Prostate gland (tissue), 2 donors: ENCODE measurements at places on chromosomes 4 and X. TPM values are rescaled to one million over a fixed set of nuclear protein-coding genes. Genes with fewer than 3 reads are reported as not detected.

DNA sequence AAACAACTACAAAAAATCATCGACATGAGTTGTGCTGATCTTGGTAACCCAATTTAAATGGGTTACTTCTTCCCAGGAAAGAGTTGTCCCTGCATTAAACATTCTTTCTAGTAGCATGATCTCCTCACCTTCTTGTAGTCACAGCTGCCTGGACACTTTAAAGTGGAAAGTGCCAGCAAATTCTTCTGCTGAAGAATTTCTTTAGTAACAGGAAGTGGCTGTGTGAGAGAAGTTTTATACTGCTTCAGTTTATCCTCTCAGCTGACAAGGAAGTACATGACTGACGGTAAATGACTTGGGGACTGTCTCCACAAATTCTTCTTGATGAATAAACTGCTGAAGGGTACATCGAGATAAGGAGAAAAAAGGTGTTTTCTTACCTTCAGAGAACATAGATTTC is 18.2 kb upstream of the TNIP3 start:
- no peaks in the 10 kb centered on the region for H3K27me3 ChIP-seq
- no peak overlapping the region for H3K27ac ChIP-seq
- H3K4me3 ChIP-seq: no peak overlapping the region
- no peaks in the 10 kb centered on the region for H3K4me1 ChIP-seq

- H3K4me3 ChIP-seq: no peak overlapping the region
- no peaks in the 10 kb centered on the region for H3K36me3 ChIP-seq
- no peaks in the 10 kb centered on the region for H3K27me3 ChIP-seq
- peak; percentile 4 for DNase-seq
- no peak overlapping the region for H3K27ac ChIP-seq
These were observed 27.2 kb downstream of the HTR2C start for GRCh38 chrX:114611018-114611619.

DNA sequence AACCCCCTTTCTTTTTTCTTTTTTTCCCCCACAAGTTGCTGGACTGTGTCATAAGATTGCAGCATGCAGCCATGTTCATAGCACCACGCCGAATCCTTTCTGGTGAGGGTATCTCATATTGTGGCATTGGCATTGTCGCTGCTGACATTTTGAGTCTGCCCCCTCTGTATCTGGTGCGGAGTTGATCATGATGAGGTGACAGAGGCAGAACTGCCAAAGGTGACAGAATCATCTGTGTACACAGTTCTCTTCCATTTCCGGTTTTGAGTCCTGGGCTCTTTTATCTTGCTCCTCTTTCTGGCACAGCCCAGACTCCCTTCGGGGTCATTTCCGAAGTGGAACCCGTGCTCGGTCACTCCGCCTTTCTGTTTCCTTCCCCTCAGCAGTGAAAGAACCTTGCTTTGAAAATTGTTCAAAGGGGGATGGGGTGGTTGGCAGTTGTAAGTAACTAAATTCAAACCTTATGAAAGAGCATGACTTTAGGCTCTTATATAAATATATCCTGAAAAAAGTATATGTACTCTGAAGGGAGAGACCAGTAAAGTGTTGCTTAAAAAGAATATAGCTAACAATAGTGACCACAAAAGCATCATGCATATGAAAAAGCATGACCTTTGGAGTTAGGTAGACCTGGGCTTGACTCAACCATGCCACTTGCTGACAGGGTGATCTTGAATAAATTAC is 55.0 kb upstream of the BMP2K start:
- no peaks in the 10 kb centered on the region for H3K27me3 ChIP-seq
- H3K27ac ChIP-seq: no peak overlapping the region
- no peak for DNase-seq
- H3K36me3 ChIP-seq: no peaks in the 10 kb centered on the region
- no peaks in the 10 kb centered on the region for H3K4me1 ChIP-seq

GRCh38 chr4:127118681-127119080 is 514.1 kb upstream of the INTU start:
- H3K27me3 ChIP-seq: no peaks in the 10 kb centered on the region
- no peak for DNase-seq
- H3K36me3 ChIP-seq: no peaks in the 10 kb centered on the region
- H3K4me3 ChIP-seq: no peak overlapping the region

GRCh38 chr4:138864961-138865720 is 150.4 kb upstream of the NOCT start:
- H3K4me1 ChIP-seq: no peaks in the 10 kb centered on the region
- H3K36me3 ChIP-seq: no peaks in the 10 kb centered on the region
- H3K4me3 ChIP-seq: no peak overlapping the region

GRCh38 chr4:68581383-68582338 is 5.5 kb upstream of the UGT2B17 start:
- no peak for DNase-seq
- no peaks in the 10 kb centered on the region for H3K27me3 ChIP-seq
- H3K4me3 ChIP-seq: no peak overlapping the region
- H3K4me1 ChIP-seq: no peaks in the 10 kb centered on the region
- H3K27ac ChIP-seq: no peak overlapping the region

- DNase-seq: no peak
- H3K4me3 ChIP-seq: no peak overlapping the region
- H3K27me3 ChIP-seq: no peaks in the 10 kb centered on the region
- H3K36me3 ChIP-seq: no peaks in the 10 kb centered on the region
These were observed 31.6 kb upstream of the PPP1R2C start for GRCh38 chrX:42809569-42809968.

- no peaks in the 10 kb centered on the region for H3K27me3 ChIP-seq
- no peaks in the 10 kb centered on the region for H3K4me1 ChIP-seq
- no peak overlapping the region for H3K27ac ChIP-seq
- H3K4me3 ChIP-seq: no peak overlapping the region
- no peak for DNase-seq
These were observed 19.4 kb downstream of the MTTP start for GRCh38 chr4:99593781-99594641.

DNA sequence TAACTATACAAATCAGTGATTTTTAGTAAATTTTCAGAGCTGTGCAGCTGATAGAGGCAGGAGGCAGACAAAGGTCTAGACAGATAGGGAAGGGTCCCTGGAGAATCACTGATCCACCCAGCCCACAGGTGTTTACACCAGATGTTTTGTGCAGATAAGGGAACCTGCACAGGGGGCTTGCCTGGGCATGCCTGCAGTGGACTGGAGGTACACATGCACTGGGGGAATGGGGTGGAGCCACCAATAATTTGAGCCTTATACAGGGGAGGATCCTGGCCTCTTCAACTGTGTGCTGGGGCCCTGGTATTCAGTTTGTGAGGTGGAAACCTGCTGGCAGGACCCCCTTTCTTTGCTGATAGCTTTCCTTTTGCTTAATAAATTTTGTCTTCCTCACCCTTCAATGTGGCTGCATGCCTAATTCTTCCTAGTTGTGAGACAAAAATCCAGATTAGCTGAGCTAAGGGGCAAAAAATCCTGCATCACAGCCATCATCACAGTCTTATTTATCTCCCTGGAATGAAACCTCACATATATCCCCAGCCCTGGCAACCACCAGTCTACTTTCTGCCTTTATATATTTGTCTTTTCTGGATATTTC is 102.8 kb downstream of the KDM6A start:
- no peak overlapping the region for H3K27ac ChIP-seq
- no peaks in the 10 kb centered on the region for H3K4me1 ChIP-seq
- no peak overlapping the region for H3K4me3 ChIP-seq
- H3K36me3 ChIP-seq: no peaks in the 10 kb centered on the region
- no peaks in the 10 kb centered on the region for H3K27me3 ChIP-seq

DNA sequence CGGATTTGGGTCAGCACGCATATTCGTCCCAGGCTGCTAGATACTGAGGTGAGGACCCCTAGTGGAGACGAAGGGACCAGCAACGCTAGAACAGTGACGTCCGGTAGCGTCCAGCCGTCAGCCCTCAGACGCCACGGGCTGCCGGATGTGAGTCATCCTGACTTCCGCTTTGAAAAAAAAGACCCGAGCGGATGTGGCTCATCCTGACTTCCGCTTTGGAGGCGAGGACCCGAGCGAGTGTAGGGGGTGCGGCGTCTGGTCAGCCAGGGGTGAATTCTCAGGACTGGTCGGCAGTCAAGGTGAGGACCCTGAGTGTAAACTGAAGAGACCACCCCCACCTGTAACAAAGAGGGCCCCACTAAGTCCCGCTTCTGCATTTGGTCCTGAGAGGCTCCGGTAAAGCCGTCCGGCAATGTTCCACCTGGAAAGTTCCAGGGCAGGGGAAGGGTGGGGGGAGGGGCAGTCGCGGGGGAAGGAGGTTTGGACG is at the start of gene MAGEB2:
TSS of gene MAGEB2 (plus strand) at position 207 of the 487 bp plus-strand sequence. CDS start 3,018 bp downstream, outside the sequence.
- H3K27me3 ChIP-seq: no peaks in the 10 kb centered on the region
- DNase-seq: no peak
- H3K4me3 ChIP-seq: no peak within 1 kb of the TSS
- H3K36me3 ChIP-seq: no peaks in the 10 kb centered on the region

- H3K4me3 ChIP-seq: peak overlapping the region; percentile 38
- no peak for DNase-seq
- no peaks in the 10 kb centered on the region for H3K27me3 ChIP-seq
- H3K36me3 ChIP-seq: no peaks in the 10 kb centered on the region
- no peak overlapping the region for H3K27ac ChIP-seq
These were observed 651 bp downstream of the UCHL1 start for GRCh38 chr4:41257257-41257901.

- H3K27me3 ChIP-seq: no peaks in the 10 kb centered on the region
- no peak for DNase-seq
- no peak overlapping the region for H3K27ac ChIP-seq
- no peaks in the 10 kb centered on the region for H3K4me1 ChIP-seq
These were observed 82.4 kb downstream of the NR3C2 start for GRCh38 chr4:148359769-148360168.

DNA sequence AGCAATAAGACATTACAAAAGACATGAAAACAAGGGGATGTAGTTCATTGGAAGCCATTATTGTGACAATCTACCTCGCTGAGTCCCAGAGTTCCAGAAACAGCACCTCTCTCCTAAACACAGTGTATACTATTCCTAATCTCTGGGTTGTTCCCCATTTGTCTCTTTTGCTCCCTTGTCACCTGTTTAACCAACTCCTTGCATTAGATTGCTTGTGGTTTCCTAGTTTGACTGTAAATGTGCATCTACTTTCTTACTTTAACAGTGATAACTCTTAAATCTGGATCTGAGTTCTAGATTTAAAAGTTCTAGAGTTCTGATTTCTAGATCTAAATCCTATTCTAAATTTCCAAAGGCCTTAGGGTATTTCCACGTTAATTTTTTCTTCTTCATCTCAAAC is 71.6 kb upstream of the TET2 start:
- no peak for DNase-seq
- H3K4me3 ChIP-seq: no peak overlapping the region
- no peaks in the 10 kb centered on the region for H3K4me1 ChIP-seq
- no peaks in the 10 kb centered on the region for H3K27me3 ChIP-seq

GRCh38 chrX:150405576-150405975 is 42.5 kb downstream of the MAMLD1 start:
- DNase-seq: no peak
- H3K4me1 ChIP-seq: no peaks in the 10 kb centered on the region
- H3K36me3 ChIP-seq: no peaks in the 10 kb centered on the region

DNA sequence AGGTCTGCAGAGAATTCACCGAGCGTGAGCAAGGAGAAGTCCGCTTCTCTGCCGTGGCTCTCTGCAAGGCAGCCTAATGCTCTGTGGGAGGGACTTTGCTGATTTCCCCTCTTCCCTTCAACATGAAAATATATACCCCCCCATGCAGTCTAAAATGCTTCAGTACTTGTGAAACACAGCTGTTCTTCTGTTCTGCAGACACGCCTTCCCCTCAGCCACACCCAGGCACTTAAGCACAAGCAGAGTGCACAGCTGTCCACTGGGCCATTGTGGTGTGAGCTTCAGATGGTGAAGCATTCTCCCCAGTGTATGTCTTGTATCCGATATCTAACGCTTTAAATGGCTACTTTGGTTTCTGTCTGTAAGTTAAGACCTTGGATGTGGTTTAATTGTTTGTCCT is 11.3 kb downstream of the UCHL1 start:
- H3K27me3 ChIP-seq: no peaks in the 10 kb centered on the region
- no peaks in the 10 kb centered on the region for H3K36me3 ChIP-seq
- no peaks in the 10 kb centered on the region for H3K4me1 ChIP-seq
- H3K4me3 ChIP-seq: no peak overlapping the region
- no peak overlapping the region for H3K27ac ChIP-seq
- DNase-seq: no peak

DNA sequence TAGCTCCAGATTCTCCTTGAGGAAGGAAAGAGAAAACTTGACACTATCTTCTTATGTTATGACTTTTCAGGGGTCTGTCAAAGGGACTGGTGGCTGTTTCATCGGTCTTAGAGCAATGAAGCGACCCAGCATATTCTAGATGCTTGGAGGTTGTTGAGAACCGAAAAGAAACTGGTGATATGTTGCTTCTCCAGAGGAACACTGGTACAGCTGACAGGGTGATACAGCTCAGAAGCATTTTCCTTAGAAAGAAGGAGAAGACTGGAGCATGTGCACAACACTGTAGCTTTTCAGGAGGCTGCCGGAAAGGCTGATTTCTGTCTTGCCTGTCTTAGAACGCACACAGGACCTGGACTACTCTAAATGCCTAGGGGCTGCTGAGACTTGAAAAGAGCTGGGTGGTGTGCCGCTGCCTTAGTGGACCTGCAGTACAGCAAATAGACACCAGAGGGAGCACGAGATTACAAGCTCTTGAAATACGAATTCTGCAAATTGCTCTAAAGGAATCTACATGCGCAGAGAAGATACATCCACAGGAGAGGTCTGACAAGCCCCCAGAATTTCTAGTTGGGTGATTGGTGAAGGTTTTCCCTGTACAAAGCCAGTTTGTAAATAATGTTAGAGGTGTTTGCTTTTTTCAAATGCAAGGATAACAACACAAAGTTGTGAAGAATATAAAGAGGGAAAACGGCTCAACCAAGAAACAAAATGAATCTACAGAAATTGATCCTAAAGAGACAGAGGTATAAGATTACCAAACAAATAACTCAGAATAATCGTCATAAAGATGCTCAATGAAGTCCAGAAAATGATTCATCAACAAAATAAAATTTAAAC is 223.1 kb upstream of the DMD start:
- H3K27me3 ChIP-seq: no peaks in the 10 kb centered on the region
- no peak overlapping the region for H3K27ac ChIP-seq
- no peak overlapping the region for H3K4me3 ChIP-seq
- no peaks in the 10 kb centered on the region for H3K4me1 ChIP-seq

Gene SH2D1A
- not detected for total RNA-seq

Gene NAP1L2
- total RNA-seq: 4.5 TPM

Gene LETM1
- 32.1 TPM for total RNA-seq

Gene SSX2
- total RNA-seq: 12.4 TPM

Gene HCCS
- 17.6 TPM for total RNA-seq

Gene TAF7L
- 54.6 TPM for total RNA-seq

Gene HS6ST2
- 6.1 TPM for total RNA-seq

Gene SYN1
- total RNA-seq: 0.14 TPM
